ENCODE measurements at places on chromosomes 11 and 22. TPM values are rescaled to one million over a fixed set of nuclear protein-coding genes. Genes with fewer than 3 reads are reported as not detected.

DEFB131B gene
- total RNA-seq, result not detected

DNA sequence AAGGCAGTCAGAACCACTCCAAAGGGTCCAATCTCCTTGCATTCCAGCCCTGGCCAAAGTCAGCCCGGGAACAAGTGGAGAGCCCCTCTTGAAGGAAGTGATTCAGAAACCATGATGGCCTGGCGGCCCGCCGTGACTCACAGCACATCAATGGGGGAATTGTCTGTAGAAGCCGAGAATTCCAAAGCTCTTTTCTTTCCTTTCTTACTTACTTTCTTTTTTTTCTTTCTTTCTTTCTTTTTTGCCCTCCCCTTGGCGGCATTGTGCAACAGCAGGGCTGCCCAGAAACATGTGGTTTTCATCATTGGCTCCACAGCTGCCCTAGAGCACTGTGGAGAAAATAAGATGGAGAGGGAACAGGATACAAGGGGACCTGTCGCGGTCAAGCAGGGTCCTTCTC is 140.2 kb upstream of the TIMP3 start:
- DNase-seq, result peak; percentile 97

DNA sequence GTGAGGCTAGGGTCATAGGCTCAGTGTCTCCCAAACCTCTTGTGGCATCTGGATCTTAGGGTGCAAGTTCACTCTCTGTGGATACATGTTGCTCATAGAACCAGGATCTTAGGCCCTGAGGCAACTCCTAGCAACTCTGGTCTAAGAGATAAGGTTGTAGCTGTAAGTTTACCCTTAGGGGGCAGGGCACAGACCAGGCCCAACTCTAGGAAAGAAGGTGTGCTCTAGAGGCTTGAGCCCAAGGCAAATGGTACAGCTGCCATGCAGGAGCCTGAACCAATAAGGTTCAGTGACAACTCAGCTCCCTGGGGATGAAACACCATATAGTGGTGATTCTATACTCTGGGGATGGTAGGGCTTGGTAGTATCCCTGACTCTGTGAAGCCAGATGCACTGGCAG is 17.8 kb downstream of the CALCB start:
- DNase-seq, result no peak

DNA sequence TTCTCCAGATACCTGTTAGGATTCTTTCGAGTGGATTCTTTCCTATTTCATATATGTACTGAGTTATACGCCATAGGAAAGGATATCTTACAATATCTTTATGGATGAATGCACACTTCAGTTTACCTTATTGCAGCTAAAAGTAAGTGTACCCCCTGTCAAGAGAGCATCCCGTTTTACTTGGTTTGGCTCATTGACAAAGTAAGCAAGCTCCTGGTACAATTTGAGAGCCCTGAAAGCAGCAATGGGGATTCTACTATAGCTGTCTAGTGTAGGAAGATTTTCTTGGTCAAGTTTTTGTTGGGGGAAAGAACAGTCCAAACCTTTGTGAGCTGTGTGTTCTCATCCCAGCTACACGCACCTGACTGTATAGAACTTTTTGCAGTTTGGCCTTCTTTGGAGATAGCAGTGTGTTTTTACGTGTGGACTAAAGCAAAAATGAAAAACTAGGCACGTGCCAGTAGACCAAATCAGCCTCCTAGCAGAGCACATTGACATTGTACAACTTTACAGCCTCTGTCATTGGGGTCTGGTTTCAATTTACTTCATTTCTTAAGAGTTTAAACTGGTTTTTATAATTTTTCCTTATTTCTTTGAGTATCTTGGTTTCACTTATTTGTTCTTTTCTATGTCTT is 44.0 kb downstream of the PPP6R3 start:
- no peak for DNase-seq

DNA sequence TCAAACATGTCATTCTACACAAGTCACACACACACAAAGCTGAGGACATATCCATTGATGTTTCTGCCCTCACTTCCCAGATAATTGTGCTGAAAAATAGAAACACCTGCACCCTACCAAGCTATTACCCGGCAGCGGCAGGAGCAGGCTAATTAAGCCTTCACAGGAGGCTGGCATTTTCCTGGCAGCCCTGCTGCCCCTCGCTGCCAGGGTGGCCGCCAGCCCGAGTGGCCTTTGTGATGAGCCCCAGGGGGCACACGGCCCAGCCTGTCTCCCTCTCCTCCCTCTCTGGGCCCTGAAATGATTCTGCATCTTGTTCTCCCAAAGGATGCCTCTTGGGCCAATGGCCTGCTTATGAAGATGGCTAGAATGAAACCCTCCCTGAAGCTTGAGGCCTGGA is 76.2 kb upstream of the TP53I11 start:
- no peak for DNase-seq

Measured in RPMI7951 (cell line).